Ureter (tissue), 1 donor: ENCODE measurements at places on chromosomes 5 and 9. TPM values are rescaled to one million over a fixed set of nuclear protein-coding genes. Genes with fewer than 3 reads are reported as not detected.
A peak's percentile ranks its signal among the peaks of the same experiment; 100 is the strongest.

DNA sequence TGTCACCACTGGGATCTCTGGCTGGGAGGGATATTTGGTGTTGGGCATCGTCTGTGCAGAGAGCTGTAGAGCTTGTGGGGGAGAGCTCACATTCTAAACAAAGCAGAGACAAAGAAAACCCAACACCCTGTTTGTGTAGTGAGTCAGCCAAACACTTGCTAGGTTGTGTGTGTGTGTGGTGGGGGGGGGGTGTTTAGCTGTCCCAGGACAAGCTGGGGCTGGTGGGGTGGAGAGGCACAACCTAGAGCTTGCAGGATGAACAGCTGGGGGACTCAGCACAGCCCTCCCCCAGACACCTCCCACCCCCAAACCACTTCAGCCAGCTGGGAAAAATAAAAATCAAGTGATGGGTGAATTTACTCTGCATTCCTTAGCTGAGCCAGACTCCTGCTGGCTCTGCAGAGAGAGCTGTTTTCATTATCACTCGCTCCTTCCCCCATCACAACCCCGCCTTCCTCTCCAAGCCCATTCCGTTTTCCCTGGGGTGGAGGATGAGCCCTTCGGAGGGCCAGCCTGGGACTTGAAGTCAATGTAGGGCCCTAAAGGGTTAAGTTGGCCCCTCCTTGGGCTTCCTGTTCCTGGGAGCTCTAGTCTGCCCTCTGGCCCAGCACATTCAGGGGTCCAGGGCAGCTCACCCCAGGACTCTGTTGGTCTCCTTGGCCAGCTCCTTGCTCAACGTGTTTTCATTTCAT, 2.6 kb downstream of the OLFML2A start:
- peak; percentile 53 for DNase-seq

GRCh38 chr9:128554155-128554862, 1.9 kb downstream of the SPTAN1 start:
- peak; percentile 62 for DNase-seq

- DNase-seq: peak; percentile 34
Observed at GRCh38 chr9:129275626-129276247, 97.7 kb upstream of the IER5L start.

DNA sequence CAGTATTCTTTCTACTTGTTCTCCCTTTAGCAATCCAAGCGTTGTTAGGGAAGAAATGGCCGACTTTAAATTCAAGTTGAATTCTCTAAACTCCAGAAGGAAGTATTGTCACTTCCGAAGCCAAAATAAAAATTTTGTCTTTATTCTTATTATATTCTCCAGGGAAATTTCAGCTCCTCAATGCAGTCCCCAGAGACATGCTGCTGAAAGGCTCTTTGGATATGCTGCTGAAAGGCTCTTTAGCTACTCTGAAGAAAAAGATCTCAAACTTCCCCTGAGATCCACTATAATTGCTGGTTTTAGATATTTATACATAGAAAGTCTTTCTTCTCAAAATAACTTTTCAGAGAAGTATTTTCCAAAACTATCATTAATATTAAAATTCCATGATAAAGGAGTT, 92.3 kb upstream of the PARP8 start:
- DNase-seq: no peak

DNA sequence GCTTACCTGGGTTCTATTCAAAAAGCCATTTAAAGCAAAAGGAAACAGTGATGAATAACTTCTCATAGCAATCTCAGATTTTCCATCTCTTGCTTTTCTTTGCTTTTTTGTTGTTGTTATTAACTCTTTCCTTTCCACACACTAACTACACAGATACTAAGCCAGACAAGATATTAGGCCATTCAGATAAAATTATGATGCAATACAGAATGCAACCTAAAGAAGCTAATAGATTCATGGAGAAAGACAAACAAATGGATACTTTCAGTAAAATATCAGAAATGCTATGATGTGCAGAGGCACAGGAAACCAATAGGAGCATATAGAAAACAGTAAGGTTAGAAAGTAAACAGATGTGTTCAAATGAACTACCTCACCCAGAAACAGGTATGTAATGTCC, 597.0 kb upstream of the ITGA1 start:
- DNase-seq: no peak

DNA sequence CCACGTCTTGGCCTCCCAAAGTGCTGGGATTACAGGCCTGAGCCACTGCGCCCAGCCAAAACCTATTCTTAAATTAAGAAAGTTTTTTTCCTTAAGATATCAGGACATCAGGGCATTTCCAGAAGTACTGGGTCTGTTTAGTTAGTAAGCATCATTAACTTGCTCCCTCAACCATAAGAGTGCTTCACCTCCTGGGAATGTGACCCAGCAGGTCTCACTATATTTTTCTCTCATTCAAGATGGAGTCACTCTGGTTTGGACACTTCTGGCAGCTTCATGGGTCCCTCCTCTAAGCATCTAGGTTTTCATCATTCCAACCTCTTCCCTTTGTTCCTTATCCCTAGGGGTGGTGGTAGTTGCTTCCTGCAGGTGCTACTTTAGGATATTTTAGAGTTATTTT, 10.3 kb upstream of the BRD3OS start:
- no peak for DNase-seq

GRCh38 chr9:114216976-114217375, 61.6 kb downstream of the COL27A1 start:
- DNase-seq: no peak

The DENND1A gene
- total RNA-seq: 24.4 TPM

- no peak for DNase-seq
Observed at GRCh38 chr5:175477440-175477839, 920 bp upstream of the SFXN1 start.

GRCh38 chr5:14272548-14273205, 129.5 kb downstream of the TRIO start:
- DNase-seq: no peak

GRCh38 chr9:36929350-36929675, 104.8 kb downstream of the PAX5 start:
- no peak for DNase-seq

- no peak for DNase-seq
Observed at GRCh38 chr5:96928931-96929708, 6.8 kb upstream of the LNPEP start.

DNA sequence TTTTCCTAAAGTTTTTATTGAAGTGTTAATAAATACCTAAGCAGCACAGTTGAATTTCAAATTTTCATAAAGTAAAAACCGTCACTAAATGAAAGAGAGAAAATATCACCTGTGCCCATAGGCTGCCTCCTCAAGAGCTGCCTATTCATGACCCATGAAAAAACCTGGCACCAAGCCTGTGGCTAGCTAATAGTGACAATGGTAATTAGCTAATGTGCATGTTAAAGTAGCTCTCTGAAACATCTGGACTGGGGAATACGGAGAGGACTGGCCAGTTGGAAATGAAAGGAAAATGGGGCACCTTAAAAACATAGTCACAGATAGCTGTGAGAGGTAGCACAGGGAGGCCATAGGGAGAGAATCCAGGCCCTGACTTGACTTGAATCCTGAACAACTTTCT, 5.4 kb upstream of the GNE start:
- DNase-seq: no peak

The LVRN gene
- total RNA-seq: 0.49 TPM

The SUSD3 gene
- 3.0 TPM for total RNA-seq

The SMIM33 gene
- not detected for total RNA-seq
